ENCODE measurements at places on chromosomes 16 and 17.

DNA sequence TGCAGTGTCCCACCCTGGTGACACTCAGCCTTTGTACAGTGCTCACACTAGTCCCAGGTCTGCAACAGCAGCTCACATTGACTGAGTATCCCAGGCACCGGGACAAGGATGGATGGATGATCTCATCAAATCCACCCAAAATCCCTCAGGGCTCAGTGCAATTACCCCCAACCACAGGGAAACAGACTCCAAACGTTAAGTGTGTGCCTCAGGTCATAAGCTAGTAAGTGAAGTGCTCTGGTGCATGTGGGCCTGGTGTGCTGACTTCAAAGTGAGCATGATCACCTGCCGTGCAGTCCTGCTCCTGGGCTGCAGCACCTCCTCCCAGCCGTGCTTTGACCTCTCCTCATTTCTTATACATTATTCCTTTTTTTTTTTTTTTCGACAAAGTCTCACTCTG lies 31.2 kb upstream of the CD300E start:
- peaks cover 11% of the 10 kb centered on the region for H3K27me3 ChIP-seq
- no peaks in the 10 kb centered on the region for H3K36me3 ChIP-seq
- H3K27ac ChIP-seq: no peak overlapping the region
- DNase-seq: no peak
- no peak overlapping the region for H3K4me3 ChIP-seq
- peaks cover 4% of the 10 kb centered on the region for H3K4me1 ChIP-seq

GRCh38 chr17:65297384-65297783 lies 160.2 kb downstream of the RGS9 start:
- DNase-seq: no peak
- H3K4me3 ChIP-seq: no peak overlapping the region
- no peak overlapping the region for H3K27ac ChIP-seq
- H3K4me1 ChIP-seq: peaks cover 2% of the 10 kb centered on the region
- H3K36me3 ChIP-seq: no peaks in the 10 kb centered on the region
- H3K27me3 ChIP-seq: no peaks in the 10 kb centered on the region

GRCh38 chr16:35743101-35743692 lies 2283.8 kb downstream of the TP53TG3F start:
- DNase-seq: no peak
- H3K36me3 ChIP-seq: no peaks in the 10 kb centered on the region
- no peaks in the 10 kb centered on the region for H3K27me3 ChIP-seq

DNA sequence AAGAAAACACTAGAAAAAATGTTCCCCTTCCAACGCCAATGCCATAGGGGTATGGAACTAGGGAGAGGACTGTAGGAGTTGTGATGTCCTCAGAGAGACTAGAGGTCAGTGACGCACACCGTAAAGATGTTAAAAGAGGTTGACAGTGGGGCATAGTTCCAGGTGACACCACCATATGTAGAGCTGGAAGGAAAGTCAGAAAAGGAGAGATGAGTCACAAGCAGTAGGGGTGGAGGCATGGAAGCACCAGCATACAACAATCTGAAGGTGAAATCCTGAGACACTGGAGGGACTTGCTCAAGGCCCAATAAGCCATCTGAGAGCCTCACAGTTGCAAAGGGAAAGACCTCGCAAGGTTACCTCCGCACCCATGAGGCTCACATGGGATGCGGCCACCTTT lies 76.0 kb downstream of the ZNF18 start:
- H3K4me3 ChIP-seq: no peak overlapping the region
- H3K36me3 ChIP-seq: no peaks in the 10 kb centered on the region
- no peaks in the 10 kb centered on the region for H3K27me3 ChIP-seq

DNA sequence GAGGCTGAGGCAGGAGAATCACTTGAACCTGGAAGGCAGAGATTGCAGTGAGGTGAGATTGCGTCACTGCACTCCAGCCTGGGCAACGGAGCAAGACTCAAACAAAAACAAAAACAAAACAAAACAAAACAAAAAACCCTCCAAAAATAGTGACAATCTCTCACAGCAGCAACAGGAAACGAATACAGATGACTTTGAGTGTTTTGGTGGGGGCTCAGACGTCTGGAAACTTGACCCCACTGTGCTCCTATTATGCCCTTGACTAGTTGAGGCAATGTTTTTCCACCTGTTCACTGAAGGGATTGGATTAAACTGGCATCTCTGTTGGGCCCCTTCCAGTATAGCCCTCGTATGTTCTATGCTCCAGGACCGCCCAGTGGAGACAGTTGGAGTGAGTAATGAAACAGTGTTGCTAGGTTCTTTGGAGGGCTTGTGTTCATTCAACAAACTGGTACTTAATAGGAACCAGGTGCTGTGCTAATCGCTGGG lies 167.0 kb downstream of the UTP18 start:
- no peak overlapping the region for H3K4me3 ChIP-seq
- H3K4me1 ChIP-seq: peaks cover 25% of the 10 kb centered on the region
- peak overlapping the region; percentile 66 for H3K27ac ChIP-seq
- peak; percentile 42 for DNase-seq

GRCh38 chr17:42653179-42654124 lies 5.6 kb upstream of the TUBG2 start:
- H3K36me3 ChIP-seq: no peaks in the 10 kb centered on the region
- no peak for DNase-seq
- H3K4me1 ChIP-seq: no peaks in the 10 kb centered on the region
- H3K27ac ChIP-seq: peak overlapping the region; percentile 22
- H3K4me3 ChIP-seq: no peak overlapping the region

- H3K27me3 ChIP-seq: no peaks in the 10 kb centered on the region
- no peaks in the 10 kb centered on the region for H3K4me1 ChIP-seq
- no peak overlapping the region for H3K4me3 ChIP-seq
- H3K27ac ChIP-seq: no peak overlapping the region
- no peak for DNase-seq
These were observed 35.3 kb downstream of the B9D1 start for GRCh38 chr17:19327031-19327783.

GRCh38 chr17:1577182-1577581 lies 14.6 kb upstream of the PITPNA start:
- H3K36me3 ChIP-seq: peaks cover 18% of the 10 kb centered on the region
- peak overlapping the region; percentile 61 for H3K27ac ChIP-seq
- peaks cover 62% of the 10 kb centered on the region for H3K4me1 ChIP-seq
- no peak overlapping the region for H3K4me3 ChIP-seq
- no peak for DNase-seq
- no peaks in the 10 kb centered on the region for H3K27me3 ChIP-seq

- no peak for DNase-seq
- no peaks in the 10 kb centered on the region for H3K36me3 ChIP-seq
- H3K4me1 ChIP-seq: no peaks in the 10 kb centered on the region
- peaks cover 7% of the 10 kb centered on the region for H3K27me3 ChIP-seq
These were observed 16.8 kb upstream of the ETV4 start for GRCh38 chr17:43562679-43563599.

DNA sequence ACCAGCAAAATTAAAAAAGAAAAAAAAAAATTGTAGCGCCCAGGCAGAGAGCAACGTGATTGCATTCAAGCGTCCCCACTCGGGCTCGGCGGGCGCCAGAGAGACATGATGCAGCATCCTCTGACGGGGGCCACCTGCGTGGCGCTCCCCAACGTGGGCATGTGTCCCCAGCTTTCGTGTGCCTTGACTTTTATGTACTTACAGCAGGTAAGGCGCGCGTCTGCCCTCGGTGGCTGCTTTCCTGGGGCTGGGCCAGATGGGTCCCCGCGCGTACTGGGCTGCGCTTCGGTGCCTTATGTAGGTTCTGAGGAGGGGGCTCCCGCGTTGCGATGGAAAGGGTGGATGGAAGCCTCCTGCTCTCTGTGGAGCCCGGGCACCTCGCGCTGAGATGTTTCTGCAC lies 28.4 kb upstream of the RBFOX1 start:
- peaks cover 32% of the 10 kb centered on the region for H3K27me3 ChIP-seq
- no peak overlapping the region for H3K27ac ChIP-seq
- no peaks in the 10 kb centered on the region for H3K36me3 ChIP-seq
- H3K4me1 ChIP-seq: no peaks in the 10 kb centered on the region
- no peak for DNase-seq

GRCh38 chr17:82787081-82787848 lies 35.4 kb downstream of the TBCD start:
- H3K4me1 ChIP-seq: peaks cover 6% of the 10 kb centered on the region
- peak overlapping the region; percentile 54 for H3K27ac ChIP-seq
- H3K4me3 ChIP-seq: no peak overlapping the region
- H3K36me3 ChIP-seq: peaks cover 30% of the 10 kb centered on the region

GRCh38 chr17:82277851-82278250 lies 4.4 kb upstream of the CSNK1D start:
- H3K4me3 ChIP-seq: no peak overlapping the region
- no peak for DNase-seq
- no peaks in the 10 kb centered on the region for H3K36me3 ChIP-seq
- peaks cover 4% of the 10 kb centered on the region for H3K4me1 ChIP-seq

DNA sequence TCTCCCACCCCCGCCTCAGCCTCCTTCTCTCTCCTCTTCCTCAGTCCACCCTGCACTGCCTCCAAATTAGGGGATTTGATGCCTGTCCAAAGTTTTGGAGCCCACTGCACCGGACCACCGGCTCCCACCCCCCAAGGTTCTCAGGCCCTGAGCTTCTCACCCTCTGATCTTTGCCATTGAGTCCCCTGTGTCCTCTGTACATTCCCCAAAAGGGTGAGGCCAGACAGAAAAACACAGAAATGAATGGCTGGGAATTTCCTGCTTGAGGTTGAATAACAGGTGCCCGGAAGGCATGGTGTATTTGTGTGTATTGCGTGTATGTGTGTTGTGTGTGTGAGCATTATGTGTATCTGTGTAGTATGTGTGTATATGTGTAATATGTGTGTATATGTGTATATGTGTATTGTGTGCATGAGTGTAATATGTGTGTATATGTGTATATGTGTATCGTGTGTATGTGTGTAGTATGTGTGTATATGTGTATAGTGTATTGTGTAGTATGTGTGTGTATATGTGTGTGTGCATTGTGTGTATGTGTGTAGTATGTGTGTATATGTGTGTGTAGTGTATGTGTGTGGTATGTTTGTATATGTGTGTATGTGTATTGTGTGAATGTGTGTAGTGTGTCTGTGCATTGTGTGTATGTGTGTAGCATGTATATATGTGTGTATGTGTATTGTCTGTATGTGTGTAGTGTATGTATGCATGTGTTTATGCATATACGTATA lies 16.0 kb upstream of the CCL17 start:
- peaks cover 36% of the 10 kb centered on the region for H3K4me1 ChIP-seq
- no peak overlapping the region for H3K4me3 ChIP-seq
- no peak for DNase-seq

DNA sequence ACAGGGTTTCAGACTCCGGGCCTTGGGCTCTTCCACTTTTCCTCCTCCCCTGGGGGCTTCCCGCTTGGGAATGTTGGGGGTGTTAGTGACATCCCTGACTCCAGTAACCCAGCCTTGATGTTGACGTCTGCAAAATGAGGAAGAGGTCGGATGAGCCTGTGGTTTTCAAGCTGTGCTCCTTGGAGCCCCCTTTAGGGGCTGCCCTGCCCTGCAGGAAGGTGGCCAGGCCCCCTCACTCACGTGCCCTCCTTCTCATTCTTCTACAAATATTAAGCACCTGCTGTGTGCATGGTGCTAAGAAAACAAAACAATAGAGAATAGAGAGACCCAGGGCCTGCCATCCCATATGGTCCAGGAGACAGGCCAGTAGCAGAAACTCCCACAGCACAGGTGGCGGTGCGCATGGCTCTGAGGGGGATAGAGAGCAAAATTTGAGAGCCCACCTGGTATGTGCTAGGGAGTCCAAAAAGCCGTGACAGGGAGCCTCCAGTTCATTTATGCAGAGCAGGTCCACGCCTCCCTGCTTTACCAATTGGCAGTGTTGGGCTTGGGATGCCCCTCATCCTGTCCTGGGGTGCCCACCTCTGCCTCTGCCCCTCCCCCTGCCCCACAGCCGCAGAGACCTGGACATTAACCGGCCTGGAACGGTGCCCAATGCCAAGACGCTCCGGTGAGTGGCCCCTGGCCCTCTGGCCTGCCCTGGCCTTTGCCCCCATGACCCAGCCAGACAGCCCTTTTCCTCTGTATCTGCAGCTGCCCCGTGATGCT lies 7.4 kb downstream of the NDRG4 start:
- no peak overlapping the region for H3K27ac ChIP-seq
- H3K36me3 ChIP-seq: peaks cover 3% of the 10 kb centered on the region
- no peak for DNase-seq
- no peaks in the 10 kb centered on the region for H3K4me1 ChIP-seq
- no peaks in the 10 kb centered on the region for H3K27me3 ChIP-seq

DNA sequence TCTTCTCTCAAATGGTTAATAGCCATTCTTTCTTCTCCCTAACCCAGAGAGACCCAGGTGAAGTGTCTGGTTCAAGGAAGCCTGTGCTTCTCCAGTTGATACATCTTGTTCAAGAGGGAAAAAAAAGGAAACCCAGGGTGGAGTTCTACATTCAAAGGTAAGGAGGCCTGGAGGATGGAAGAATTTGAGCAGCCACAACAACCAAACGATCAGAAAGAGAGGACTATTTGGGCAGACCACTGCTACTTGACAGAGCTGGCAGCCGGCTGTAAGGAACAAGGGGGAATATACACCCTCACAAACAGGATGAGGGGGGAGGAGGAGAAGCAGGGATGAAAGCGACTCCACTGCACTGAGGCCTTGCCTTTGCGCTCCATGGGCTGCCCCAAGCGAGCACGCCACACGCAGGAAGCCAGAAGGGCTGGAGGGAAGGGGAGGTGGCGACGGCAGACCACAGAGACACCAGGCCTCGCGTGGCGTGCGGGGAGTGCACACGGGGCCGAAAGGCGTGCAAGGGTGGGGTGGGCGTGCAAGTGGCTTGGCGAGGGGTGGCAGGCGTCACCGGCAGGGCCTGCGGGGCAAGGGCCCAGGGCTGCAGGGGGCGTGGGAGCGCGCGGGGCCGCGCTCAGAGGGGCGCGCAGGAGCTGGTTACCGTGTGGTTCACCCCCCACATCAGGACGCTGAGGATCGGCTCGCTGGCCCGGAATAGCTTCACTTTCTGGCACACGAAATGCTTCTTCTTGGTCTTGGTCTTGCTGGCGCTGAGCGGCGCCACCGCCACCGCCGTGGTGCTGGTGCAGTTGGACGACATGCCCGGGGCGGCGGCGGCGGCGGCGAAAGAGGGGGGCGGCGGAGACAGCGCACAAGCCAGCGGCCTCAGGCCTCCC lies 499 bp downstream of the PIP4K2B start:
- peaks cover 26% of the 10 kb centered on the region for H3K4me1 ChIP-seq
- H3K36me3 ChIP-seq: peaks cover 28% of the 10 kb centered on the region
- no peaks in the 10 kb centered on the region for H3K27me3 ChIP-seq
- H3K27ac ChIP-seq: peak overlapping the region; percentile 91
- peak overlapping the region; percentile 63 for H3K4me3 ChIP-seq

DNA sequence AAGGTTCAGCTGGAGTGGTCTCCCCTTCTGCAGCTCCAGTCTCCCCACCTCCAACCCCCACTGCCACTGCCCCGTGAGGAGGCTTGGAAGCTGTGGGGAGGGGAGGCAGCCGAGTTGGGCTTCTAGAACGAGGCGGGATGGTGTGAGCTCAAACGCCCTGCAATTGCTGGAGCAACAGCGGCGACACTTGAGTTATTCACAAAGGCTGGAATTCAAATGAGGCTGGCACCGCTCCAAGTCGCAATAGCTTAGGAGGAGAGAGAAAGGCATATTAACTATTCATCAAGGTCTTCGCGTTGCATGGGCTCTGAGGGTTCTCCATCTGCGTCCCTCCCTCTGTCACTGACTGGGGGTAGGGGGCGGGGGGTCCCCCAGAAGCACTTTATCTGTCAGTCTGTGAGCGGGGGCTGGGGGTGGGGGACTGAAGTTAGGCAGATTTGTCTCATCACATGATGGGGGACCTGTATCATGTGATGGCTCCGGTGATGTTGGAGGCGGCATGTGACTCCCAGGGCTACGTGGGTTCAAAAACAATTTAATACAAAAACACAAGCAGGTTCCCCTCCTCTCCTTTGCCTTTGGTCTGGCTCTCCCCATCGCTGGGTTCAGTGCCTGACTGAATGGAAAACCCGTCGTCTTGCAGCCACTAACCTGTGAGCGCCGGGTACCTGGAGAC lies 70.5 kb downstream of the RBBP6 start:
- H3K27ac ChIP-seq: no peak overlapping the region
- no peak overlapping the region for H3K4me3 ChIP-seq
- no peaks in the 10 kb centered on the region for H3K36me3 ChIP-seq
- H3K4me1 ChIP-seq: no peaks in the 10 kb centered on the region
